Esophagus mucosa (tissue), 1 donor: ENCODE measurements at places on chromosomes 4 and X. TPM values are rescaled to one million over a fixed set of nuclear protein-coding genes. Genes with fewer than 3 reads are reported as not detected.

Gene BEX5
- total RNA-seq = 0.80 TPM

Gene ADH1B
- total RNA-seq = 14.2 TPM

Gene CXCL3
- total RNA-seq = 0.28 TPM

Gene SLITRK4
- 0.32 TPM for total RNA-seq

Gene TACR3
- total RNA-seq = not detected

Gene MAGEB10
- total RNA-seq = not detected

Gene GABRQ
- total RNA-seq = 0.72 TPM

Gene LCORL
- 10.0 TPM for total RNA-seq

Gene SULT1E1
- total RNA-seq = 0.52 TPM

Gene ASB12
- total RNA-seq = not detected

Gene PDZD4
- total RNA-seq = 0.68 TPM

Gene SPANXN3
- not detected for total RNA-seq

Gene MORC4
- 13.9 TPM for total RNA-seq

Gene LDOC1
- 6.5 TPM for total RNA-seq

Gene PAGE2
- total RNA-seq = not detected

Gene FAM90A26
- total RNA-seq = not detected
